Ammon's horn (tissue), 1 donor: ENCODE measurements at places on chromosomes 2 and 18.

DNA sequence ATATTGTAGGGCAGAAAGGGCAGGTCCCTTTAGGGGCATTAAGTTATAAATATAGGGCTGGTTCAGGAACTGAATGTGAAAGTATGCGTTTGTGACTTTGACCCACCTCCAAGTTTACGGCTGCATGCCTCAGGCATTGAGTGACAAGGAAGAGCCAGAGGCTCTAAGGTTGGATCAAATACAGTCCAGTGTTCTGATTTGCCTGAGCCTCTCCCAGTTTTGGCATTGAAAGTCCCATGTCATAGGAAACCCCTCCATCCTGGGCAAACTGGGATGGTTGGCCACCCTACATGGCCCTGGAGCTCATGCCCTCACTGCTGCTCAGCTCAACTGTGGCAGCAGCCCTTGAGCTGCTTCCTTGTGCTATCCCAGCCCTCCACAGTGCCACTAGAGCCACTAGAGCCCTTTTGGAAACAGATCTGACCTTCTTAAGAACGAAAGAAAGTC is 29.9 kb downstream of the HK2 start:
- DNase-seq, result no peak

GRCh38 chr2:136444323-136444722 is 321.0 kb upstream of the THSD7B start:
- no peak for DNase-seq

DNA sequence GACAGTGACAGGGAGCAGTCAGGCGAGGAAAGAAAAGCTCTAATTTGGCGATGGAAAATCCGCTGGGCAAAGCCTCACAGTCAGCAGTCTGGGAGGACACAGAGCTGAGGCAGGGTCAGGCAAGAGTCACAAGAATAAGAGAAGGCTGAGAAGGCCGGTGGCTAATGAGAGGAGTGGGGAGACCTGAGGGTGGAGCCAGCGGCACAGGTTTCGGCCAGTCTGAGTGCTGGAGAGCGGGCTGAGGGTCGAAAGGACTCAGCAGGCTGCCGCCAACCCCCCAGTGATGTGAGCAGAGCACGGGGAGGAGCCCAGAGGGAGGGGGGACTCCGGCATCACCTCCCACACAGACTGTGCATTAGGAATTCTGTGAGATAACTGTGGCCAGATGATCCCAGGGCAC is 500.6 kb upstream of the MYT1L start:
- no peak for DNase-seq

DNA sequence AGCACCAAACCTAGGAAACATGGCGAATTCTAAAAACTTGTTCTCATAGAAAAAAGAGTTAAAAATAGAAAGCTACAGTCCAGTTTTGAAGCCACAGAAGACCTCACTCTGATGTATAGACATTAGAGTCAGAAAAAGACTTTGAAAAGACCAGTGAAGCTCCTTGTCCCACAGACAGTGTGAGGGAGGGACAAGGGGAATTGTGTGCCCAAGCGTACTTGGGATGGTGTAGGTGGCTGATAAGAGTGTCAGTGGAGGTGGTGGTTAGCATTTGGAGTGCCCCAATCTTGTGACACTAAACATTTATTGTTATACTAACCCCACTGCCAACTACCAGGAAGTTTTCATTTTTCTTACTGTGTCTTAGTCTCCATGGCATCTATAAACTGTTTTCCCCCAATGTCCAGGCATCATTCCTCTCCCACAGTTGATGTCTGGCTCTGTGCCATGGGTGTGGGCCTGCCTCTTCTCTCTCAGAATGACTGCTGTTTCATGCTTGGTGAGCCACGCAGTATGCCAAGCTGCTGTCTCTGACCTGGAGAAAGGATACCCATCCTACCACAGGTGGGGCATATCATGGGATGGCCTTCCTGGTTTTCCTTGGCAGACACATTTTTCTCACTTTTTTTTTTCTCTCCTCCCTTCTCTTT is 161.4 kb downstream of the RPIA start:
- no peak for DNase-seq

- no peak for DNase-seq
These were observed 808.3 kb downstream of the TSN start for GRCh38 chr2:122563781-122564180.

DNA sequence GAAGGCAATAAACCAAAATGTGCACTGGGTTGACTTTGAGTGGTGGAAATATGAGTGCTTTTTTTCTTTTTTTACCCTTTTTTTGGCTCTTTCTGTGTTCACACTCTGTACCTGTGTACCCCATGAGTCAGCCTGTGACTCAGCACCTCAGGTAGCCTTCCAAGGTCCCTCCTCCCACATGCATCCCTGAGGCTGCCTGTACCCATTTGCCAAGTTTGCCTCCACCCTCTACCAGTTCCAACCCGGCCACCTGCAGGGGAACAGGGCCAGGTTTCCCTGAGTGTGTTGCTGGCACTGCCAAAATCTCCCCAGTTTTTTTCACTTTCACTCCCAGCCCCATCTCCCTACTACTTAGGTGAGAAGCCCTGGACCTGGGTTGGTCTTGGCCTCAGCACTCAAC is 14.0 kb downstream of the CXCR1 start:
- no peak for DNase-seq

GRCh38 chr2:70083344-70084156 is 3.7 kb upstream of the PCBP1 start:
- DNase-seq, result no peak

DNA sequence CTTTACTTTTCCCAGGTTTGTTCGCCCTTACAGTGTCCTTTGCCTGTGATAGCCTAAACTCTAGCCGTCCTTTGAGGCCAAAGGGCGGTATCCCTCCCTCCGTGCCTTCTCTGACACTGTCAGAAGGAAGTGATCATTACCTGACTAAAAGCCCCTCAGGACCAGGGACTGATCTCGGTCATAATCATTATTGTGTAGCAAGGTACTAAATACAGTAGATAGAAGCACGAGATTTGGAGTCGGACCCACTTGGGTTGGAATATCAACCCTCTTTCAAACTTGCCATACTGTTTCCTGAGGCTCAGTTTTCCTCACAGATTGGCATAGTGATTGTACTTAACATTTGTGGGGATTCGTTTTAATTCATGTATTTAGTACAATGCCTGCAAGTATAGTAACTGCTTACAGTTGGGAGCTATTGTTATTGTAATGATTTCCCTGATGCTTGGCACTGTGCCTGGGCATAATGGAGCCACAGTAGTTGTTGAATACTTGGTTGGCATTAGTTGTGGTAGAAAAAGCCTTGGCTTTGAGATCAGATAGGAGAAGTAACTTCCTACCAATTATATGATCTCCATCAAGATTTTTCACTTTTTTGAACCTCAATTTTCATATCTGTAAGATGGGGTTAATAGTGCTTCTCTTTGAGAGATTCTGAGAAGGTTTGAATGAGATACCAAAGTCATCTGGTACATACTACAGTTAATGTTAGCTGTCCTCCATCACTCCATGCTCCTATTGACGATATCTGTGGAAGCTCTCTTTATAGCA is 836 bp downstream of the STK11IP start:
- DNase-seq, result no peak

DNA sequence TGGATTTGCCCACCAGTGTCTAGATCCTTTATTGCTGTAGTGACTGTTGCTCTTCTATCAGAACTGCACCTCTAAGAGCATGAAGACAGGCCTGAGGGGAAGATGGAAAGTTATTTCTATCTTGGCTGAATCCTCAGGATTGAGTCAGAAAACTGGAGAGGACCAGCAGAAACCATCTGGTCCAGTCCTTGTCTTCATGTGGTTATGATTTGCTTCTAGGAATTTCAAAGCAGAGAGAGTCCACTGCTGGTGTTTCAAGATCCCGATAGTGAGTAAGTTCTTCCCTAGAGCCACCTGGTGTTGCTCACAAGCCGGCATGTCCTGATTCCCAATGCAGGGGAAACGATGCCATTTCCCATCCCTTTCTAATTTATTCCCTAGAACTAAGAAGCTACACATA is 84.2 kb downstream of the NCKAP5 start:
- no peak for DNase-seq

DNA sequence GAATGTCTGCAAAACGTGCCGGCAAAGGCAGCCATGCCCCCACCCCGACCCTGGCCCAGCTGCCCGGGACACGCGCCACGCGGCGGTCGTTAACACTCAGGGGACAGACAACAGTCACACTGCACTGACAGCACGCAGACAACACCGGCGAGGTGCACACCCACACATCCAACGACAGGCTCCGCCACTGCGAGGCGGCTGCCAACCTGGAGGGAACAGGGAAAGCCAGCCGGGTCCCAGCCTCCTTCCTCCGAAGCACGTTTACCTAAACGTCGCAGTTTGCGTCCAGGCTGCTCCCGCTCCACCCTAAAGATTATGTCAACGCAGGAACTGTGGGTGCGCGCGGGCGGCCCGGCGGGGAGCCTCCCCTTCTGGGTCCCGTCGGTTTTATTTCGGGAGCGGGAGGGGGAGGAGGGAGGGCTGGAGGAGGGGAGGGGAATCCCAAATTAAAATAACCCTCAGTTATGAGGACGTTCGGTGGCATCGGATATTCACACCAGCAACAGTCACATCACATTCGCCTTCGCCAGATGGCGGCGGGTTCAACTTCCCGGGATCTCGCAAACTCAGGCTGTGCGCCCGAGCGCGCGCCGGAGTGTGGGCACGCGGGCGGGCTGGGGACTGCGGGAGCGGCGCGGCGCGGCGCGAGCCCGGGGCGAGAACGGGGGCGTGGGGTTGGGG is 644 bp downstream of the PTGR3 start:
- peak; percentile 63 for DNase-seq

GRCh38 chr2:52821631-52822030 is 946.0 kb upstream of the CHAC2 start:
- no peak for DNase-seq
